ENCODE measurements at places on chromosomes 4 and X. TPM values are rescaled to one million over a fixed set of nuclear protein-coding genes. Genes with fewer than 3 reads are reported as not detected.

Gene ADGRG2
- 0.76 TPM for total RNA-seq

Gene SPANXB1
- total RNA-seq: not detected

Gene SORCS2
- 1.2 TPM for total RNA-seq

Gene ZCCHC13
- not detected for total RNA-seq

Gene IQCM
- not detected for total RNA-seq

Gene ENPEP
- 0.91 TPM for total RNA-seq

Gene NIPAL1
- 22.3 TPM for total RNA-seq

Gene GAGE2A
- total RNA-seq: not detected

Gene CXCL3
- total RNA-seq: 1.0 TPM

Gene ADGRL3
- total RNA-seq: 6.5 TPM

Gene CSAG1
- total RNA-seq: not detected

Gene UGT8
- 1.0 TPM for total RNA-seq

Gene MAGEA4
- total RNA-seq: not detected

Gene MGARP
- 0.36 TPM for total RNA-seq

Gene PLCXD1
- 48.5 TPM for total RNA-seq

Gene GPM6B
- total RNA-seq: 19.0 TPM

All from suprapubic skin (tissue), 4 donors.